Fibroblast of the conjunctiva (primary cell): ENCODE measurements at places on chromosomes 6 and 20.

DNA sequence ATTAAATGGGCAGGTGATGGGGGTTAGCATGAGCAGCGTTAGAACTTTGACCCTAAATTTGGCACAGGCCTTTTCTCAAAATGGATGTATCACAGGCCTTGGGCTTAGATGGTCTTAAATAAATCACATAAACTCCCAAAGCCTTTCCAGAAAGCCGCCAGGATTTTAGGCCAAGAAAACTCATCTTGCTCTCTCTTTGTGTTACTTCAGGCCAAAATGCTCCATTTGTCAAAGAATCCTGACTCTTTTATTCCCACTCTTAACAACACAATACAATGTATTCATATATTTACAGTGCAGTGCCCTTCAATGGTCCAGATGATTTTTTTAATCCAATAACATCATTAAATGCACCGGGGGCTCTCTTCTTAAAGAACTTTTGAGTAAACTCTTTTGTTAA is 5.9 kb upstream of the TCP11 start:
- no peak for DNase-seq

DNA sequence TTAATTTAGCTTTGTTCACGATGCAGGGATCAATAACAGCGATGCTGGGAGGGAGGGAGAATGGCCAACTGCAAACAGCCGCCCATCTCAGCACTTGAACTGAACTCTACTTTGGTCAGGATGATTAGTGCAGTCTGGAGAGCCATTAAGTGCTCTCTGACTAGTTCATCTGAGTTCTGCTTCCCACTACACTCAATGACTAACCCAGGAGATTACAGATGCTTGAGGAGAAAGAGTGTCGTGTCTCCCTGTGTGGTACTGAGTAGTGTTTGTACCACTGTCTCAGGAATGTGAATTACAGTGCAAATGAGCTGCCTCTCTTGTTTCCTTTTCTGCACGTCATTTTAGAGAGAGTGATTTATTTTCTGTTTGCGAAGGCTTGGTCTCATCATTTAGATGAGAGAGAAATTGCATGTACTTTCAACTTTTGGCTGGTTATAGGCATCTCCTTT is 23.5 kb downstream of the CARMIL1 start:
- DNase-seq: no peak

DNA sequence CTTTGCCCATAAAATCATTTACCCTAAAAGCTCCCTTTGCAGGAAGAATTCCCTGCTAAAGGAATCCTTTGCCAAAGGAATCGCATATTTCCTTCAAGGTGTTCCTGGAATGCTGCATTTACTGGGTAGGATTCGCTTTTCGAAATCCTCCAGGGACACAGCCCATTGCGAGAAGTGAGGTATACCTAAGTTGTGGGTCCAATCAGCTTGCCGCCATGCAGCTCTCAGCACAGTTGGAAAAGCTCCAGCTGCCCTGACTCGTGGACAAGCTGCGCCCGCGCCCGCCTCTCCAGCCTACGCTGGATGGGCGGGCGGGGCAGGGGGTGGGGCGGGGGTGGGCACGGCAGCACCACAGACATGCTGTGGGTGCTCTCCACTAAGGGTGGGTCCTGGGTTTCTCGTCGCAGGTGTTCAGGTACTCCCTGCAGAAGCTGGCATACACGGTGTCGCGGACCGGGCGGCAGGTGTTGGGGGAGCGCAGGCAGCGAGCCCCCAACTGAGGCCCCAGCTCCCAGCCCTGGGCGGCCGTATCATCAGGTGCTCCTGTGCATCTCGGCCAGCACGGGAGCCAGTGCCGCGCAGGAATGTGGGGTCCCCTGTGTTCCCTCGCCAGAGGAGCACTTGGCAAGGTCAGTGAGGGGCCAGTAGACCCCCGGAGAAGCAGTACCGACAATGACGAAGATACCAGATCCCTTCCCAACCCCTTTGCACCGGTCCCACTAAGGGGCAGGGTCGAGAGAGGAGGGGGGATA is 1.4 kb downstream of the NNAT start:
- DNase-seq: no peak

DNA sequence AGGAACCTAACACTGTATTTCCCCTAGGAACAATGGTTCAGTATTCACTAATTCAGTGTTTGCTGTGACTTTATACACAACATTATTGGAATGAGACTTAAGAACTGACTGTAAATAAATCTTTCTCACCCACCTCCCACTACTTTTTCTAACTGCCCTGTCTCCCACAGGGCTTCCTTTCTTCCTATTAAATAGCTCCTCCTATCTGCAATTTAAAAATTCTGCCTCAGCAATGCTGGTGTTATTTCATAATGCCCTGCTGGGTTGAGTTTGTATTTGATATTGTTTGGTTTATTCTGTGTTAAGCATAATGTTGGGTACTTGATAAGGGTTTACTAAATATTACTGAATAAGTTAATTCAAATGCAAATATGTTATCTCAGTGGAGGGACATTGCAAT is 573.1 kb upstream of the RNF217 start:
- no peak for DNase-seq

- no peak for DNase-seq
These were observed 169.4 kb upstream of the JAG1 start for GRCh38 chr20:10843146-10843711.

DNA sequence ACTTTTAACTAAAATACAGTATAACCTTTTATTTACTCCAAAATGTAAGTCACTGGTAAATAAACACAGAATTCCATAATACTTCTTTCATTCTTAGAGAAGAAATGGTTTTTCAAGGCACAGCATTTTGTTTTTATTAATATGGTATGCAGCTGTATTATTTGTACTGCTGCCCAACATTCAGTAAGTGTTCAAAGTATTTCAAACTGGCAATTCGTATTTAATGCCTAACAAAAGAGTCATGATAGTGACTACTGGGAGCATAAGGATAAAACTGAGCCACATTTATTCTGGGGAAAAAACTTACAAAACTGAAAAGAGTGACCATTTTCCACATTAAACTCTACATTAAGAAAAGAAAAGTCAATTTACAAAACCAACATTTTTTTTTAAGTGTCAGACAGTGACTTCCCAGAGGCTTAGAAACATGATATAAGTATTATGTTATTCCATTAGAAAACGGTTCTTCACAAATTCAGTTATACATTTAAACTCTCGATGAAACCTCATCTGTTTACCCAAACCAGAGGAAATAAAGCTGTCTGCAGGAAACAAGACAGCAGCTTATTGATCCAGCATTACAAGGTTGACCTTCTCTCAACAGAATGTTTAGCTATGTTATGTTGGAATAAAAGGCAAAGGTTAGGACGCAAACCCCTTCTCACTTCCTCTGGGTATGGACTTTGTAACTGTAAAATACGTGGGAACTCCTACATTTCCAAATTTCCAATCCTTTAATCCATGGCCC is 24.3 kb downstream of the EPB41L2 start:
- DNase-seq: no peak

DNA sequence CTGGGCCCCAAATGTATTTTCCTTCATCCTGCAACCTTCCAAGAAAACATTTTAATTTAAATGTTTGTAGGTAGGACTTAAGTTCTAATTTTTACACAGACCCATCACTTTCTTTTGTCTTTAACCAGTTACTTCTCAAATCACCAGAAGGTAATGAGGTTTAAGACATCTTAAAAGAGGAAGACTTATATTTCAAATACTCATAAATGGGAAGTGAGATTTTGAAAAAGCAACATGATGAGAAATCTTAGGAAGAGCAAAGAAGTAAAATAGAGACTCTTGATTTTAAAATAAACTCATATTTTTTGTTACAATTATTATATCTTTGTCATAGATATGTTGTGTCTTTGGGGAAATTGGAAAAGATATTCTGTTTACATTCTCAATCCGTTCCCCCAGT is 82.3 kb downstream of the SYNE1 start:
- DNase-seq: no peak

- DNase-seq: no peak
These were observed 175.6 kb upstream of the PDE7B start for GRCh38 chr6:135675862-135676261.

- no peak for DNase-seq
These were observed 28.3 kb downstream of the GLP1R start for GRCh38 chr6:39076623-39077535.

- DNase-seq: no peak
These were observed 46.9 kb upstream of the ARMC2 start for GRCh38 chr6:108801366-108801765.

- no peak for DNase-seq
These were observed 81.9 kb downstream of the PLCB1 start for GRCh38 chr20:8213831-8214587.

DNA sequence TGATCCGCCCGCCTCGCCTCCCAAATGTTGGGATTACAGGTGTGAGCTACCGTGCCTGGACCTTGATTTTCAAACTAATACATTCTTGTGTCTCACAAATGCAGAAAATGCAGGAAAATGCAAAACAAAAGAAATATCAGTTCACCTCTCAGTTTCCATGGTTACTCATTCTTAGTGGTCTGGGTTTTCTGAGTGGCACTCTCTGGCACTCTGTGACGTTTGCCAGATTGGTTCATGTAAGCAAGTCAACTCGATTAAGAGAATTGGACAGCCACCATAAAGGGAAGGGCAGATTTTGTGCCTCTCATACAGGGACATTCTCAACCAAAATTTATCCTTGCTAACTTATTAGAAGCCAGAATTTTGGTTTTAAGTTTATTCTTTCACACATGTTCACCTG is 8.6 kb downstream of the CMTR1 start:
- no peak for DNase-seq

- DNase-seq: no peak
These were observed 85.8 kb upstream of the TOP1 start for GRCh38 chr20:40942775-40943174.

DNA sequence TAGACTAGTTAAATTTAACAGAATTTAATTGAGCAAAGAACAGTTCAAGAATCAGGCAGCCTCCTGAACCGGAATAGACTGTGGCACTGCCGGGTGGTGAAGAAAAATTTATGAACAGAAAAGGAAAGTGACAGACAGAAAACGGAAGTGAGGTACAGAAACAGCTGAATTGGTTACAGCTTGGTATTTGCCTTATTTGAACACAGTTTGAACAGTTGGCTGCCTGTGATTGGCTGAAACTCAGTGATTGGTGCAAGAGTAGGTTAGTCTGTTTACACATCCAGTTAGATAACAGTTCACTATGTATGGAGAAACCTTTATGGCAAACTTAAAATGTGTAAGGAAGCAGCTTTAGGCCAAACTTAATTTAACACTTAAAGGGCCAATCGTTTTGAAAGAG is 116.0 kb upstream of the CITED2 start:
- no peak for DNase-seq

GRCh38 chr6:107491138-107491609 is 1.3 kb downstream of the SOBP start:
- DNase-seq: peak; percentile 17

- no peak for DNase-seq
These were observed 16.1 kb upstream of the SRSF3 start for GRCh38 chr6:36578030-36578429.

DNA sequence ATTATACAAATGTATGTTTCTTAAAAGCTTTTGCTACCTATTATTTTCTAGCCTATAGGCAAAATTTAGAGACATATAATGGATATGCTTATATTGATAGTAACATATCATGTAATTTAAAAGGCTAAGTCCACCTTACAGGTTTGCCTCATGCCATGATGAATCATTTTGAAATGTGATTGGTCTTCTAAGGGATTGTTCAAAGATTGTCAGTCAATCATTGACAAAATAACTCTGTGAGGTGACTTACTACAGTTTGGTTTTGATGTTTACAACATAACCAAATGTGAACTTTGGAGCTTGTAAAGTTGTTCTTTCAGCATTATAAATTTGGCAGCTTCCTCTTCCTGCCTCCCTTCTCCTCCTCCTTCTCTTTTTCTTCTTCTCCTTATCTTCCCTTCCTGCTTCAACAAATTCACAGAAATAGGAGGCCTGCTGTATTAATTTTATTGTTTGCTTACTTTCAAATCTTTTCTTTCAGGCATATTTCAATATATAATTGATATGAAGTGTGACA is 39.7 kb upstream of the ZFP64 start:
- no peak for DNase-seq

DNA sequence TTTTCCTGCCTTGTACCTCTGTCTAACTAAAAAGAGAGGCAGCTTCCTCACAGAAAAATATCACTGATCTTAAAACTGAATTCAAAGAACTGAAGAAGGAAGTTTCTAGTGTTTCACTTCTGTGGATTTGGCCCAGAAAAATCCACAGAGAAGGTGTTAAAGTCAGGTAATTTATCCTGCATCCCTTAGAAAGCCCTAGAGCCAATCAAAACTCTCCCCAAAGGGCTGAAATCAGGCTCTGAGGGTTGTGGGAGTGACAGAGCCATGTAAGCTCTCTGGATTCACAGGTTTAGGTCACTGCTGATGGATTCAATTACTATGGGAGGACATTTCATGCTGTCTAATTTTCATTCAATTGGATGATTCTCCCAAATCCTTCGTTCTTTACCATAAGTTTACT is 152.3 kb downstream of the OR2B2 start:
- no peak for DNase-seq

DNA sequence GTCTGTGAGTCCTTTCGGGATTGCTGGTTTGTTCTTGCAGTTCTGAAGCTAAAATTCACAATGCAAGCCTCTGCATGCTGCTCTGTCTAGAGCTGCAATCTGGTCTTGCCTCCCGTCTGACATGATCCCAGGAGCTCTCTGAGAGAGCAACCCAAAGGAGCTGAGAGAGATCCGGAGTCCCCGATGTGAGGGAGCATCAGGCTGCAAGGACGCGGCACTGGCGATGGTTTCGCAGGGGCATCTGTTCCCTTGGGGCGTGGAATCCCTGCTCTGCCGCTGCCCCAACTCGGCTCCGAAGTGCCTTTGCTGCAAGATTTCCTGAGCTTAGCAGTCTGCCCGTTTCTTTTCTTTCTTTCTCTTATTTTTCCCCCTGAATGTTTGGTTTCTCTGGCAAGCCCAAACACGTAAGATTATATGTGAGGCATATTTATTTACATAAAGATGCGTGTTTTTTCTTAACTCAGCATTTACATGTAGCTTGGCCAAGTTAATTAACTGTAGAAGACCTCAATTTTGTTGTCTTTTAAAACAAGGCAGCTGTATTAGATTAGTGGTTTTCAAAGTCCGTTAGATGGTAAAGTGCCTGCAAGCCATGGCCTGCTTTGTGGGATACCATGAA is 873.0 kb downstream of the KIF16B start:
- no peak for DNase-seq

DNA sequence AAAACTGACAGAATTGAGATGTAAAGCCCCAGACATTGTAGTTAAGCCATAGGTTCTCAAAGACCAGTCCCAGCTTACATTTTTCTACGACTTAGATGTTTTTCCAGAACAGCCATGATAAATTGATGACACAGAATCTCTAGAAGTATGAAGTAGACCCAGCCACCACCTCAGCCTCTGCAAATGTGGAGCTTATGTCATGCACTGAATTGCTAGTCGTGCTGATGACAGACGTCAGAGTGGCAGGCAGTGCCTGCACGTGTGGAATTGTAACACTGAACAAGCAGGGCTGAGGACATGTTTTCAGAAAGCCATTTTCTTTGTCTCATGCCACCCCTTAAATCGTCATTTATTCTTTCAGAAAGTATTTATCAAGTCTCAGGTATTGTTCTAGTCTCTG is 72.4 kb upstream of the TMEM181 start:
- no peak for DNase-seq
